ENCODE measurements at places on chromosomes 2 and 18.

DNA sequence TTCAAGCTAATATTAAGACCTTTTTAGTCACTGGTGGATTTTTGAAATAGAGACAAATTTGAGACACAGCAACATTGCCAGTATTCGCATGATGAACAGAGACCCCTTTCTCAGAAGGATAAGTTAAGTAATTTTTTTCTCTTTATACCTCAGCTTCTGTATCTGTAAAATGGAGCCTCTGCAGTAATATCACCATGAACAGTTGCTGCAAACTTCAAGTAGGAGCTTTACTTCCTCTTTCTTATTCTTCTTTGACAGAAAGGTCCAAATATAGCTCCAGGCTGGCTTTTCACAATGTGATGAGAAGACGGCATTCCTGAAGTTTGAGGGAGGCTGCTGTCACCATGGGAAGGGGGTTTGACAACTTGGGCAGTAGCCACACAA is 158.7 kb downstream of the TDRD15 start:
- no peak for DNase-seq

- no peak for DNase-seq
Measured at GRCh38 chr2:226752887-226753286, 46.7 kb downstream of the IRS1 start.

- peak; percentile 61 for DNase-seq
Measured at GRCh38 chr18:50240080-50240563, 26.2 kb downstream of the CFAP53 start.

DNA sequence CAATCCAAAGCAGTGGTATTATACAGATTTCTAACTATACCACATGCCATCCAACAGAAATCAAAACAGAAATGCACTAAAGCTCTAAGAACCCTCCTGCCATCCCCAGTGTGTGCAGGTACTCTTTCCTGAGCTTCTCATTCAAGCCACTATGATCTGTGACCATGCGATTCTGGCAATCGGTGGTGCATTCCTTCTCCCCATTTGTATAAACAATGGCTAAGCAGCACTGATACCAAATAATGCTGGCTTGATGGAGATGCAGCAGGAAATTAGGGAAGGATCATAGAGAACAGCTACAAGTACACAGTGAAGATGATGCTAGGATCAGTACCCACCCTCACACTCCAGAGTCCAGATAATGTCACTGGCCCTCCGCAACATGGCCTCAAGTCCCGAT is 51.8 kb downstream of the PPP4R1 start:
- DNase-seq, result no peak

DNA sequence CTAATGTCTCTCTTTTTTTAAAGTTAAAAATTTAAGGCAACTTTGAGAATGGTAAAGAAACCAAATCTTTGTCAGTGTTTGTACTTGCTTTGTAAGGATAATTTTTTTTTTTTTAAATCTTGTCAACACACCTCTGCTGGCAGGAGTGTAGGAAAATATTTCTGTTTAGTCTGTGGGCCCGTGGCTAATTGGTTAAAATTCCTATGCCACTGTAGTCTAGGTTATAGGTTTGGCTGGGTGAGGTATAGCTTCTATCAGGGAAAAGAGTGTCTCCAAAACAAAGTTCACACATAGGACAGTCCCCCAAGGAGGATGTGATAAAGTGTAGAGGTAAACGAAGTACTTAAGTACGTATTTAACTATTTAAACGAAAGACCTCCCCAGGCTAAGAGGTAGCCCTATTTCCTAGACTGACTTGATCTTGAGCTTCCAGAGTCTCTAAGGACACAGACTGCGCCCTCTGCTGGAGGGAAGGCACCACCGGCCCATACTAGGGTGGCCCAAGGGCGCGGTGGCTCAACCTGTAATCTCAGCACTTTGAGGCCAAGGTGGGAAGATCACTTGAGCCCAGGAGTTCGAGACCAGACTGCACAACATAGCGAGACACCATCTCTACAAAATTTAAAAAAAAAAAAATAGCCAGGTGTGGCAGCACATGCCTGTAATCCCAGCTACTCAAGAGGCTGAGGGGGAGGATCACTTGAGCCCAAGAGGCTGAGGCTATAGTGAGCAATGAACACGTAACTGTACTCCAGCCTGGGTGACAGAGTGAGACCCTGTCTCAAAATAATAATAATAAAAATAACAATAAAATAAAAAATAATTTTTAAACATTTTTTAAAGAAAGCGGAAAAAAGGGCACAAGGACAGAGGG is 8.9 kb downstream of the TEX44 start:
- DNase-seq, result peak; percentile 82

- no peak for DNase-seq
Measured at GRCh38 chr2:136444323-136444722, 321.0 kb upstream of the THSD7B start.

GRCh38 chr18:51361130-51361860 is 163.8 kb upstream of the MEX3C start:
- DNase-seq, result peak; percentile 42

GRCh38 chr18:71209944-71210343 is 921.1 kb downstream of the SOCS6 start:
- DNase-seq, result no peak

DNA sequence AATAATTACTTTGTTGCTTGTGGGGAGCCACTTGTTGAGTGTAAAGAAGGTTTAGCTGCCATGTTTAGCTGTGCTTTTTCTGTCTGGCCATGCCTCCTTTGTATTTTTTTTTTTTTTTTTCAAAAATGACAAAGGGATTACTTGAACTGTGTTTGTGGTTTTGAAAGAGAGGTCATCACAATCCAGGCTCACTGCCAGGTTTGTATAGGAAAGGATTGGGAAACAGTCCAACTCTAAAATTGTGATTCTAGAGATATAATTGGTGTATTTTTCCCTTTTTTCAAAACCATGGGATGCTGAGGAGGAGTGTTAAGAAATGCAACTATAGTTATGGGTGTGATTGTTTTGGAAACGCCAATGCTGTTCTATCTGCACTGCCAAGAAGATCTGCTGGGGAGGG is 4.3 kb downstream of the ITPRIPL1 start:
- no peak for DNase-seq

- no peak for DNase-seq
Measured at GRCh38 chr2:14401873-14402272, 230.6 kb upstream of the LRATD1 start.
